AG08395 (cell line): ENCODE measurements at places on chromosomes 7 and 10.

- DNase-seq, result no peak
Observed at GRCh38 chr10:129771024-129771423, 193.1 kb downstream of the EBF3 start.

DNA sequence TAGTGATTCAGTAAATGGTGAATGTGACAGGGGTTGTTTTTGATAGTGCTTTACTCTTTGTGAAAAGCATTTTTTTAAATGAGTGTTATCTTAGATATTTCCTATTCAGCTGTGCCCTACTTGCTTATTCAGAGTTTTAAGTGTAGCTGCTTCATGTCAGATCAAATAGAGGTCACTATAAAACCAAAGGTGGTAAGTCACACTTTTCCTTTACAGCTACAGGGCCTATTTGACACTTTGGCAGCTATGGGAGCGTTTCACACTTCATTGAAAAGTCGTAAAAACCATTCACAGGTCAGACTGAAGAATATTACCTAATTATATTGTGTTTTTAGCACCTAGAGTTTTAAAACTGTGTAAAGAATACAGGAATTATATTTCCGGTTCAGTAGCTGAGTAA, 67.3 kb downstream of the ANKIB1 start:
- DNase-seq, result no peak

GRCh38 chr10:116536810-116537209, 8.9 kb upstream of the PNLIP start:
- no peak for DNase-seq

DNA sequence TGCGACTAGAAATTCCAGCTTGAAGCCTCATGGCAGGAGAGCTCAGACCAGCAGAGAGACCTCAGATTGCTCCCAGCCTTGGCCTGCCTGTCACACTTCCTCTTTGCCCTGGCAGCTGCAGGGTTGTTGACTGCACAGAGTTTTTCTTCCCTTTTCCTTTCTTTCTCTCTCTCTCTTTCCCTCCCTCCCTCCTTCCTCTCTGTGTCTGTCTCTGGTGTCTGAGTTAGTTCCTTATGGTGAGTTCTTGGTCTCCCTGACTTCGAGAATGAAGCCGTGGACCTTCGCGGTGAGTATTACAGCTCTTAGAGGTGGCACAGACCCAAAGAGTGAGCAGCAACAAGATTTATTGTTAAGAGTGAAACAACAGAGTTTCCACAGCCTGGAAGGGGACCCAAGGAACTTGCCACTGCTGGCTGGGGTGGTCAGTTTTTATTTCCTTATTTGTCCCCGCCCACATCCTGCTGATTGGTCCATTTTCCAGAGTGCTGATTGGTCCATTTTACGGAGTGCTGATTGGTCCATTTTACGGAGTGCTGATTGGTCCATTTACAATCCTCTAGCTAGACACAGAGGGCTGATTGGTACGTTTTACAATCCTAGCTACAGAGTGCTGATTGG, 266.3 kb downstream of the RPS24 start:
- no peak for DNase-seq

DNA sequence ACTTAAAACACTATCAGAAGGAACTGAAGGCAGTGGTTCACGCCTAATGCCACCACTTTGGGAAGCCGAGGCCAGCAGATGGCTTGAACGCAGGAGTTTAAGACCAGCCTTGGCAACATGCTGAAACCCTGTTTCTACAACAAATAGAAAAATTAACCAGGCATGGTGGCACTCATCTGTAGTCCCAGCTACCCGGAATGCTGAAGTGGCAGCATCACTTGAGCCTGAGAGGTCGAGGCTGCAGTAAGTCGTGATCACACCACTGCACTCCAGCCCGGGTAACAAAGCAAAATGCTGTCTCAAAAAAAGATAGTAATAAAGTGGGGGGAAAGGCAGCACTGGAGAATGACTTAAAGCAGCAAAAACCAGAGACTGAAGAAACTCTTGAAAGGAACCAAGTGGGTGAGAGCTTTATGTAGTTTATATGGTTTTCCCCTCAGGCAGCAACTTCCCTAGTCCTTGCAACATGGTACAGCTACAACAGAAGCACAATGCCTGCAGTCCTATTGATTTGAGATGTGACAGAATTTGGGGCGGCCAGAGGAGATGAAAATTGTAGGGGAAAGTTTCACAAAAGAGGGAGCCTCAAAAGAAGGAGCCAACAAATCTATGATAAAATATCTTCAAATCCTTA, 38.1 kb downstream of the GDI2 start:
- DNase-seq, result no peak

- DNase-seq, result no peak
Observed at GRCh38 chr10:99467236-99467999, 37.0 kb upstream of the GOT1 start.
